CD4-positive, alpha-beta memory T cell (primary cell): ENCODE measurements at places on chromosomes 1 and 21. TPM values are rescaled to one million over a fixed set of nuclear protein-coding genes. Genes with fewer than 3 reads are reported as not detected.

DNA sequence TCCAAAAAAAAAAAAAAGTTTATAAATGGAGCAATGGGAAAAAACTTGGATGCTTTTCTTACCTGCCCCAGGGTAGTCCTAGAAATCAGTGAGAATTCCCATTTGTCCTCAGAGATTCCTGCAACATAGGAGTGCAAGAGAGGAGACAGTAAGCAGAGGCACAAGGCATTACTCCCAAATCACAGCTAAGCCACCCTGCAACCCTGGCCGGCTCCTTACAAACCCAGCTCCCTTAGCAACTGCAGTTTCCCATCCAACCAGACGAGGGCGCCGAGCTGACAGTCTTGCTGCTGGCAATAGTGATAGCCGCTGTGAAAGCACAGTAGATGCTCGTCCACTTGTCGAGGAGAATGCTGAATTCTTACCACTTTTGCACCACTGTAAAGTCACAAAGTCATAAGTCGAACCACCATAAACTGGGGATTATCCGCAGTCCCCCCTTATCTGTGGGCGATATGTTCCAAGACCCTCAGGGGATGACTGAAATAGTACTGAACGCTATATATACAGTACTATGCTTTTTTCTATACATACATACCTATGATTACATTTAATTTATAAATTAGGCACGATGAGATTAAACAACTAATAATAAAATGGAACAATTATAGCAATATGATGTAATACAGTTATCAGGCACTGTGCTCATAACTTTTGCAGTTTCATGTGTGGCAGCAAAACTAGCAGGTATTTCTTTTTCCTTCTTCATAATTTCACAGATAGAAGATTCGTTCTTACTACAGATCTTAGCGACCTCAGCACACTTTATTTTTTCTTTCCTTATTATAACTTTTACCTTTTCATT, 6.0 kb upstream of the PITHD1 start:
- no peak overlapping the region for H3K27ac ChIP-seq
- H3K36me3 ChIP-seq: no peaks in the 10 kb centered on the region
- peaks cover 6% of the 10 kb centered on the region for H3K4me1 ChIP-seq
- H3K4me3 ChIP-seq: no peak overlapping the region
- peak; percentile 77 for DNase-seq

DNA sequence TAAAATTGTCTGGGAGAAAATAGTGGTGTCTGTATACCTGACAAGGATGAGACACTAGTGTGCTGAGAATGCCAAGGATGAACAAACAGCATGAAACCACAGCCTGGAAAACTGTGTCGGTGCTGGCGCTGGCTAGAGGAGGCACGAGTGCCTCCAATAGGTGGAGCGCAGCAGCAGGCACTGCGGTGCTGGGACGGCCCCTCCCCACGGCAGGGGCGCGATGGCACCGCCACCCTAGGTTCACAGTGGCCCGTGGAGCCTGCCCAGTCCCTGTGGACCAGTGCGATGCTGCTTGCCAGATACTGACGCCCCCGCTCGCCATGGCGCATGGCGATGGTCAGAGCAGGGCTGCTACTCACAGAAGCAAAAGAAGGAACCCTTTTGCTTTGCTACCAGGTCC, 6.8 kb downstream of the CFAP410 start:
- H3K36me3 ChIP-seq: peaks cover 5% of the 10 kb centered on the region
- DNase-seq: no peak
- H3K27ac ChIP-seq: no peak overlapping the region
- no peaks in the 10 kb centered on the region for H3K27me3 ChIP-seq
- H3K4me3 ChIP-seq: no peak overlapping the region
- no peaks in the 10 kb centered on the region for H3K4me1 ChIP-seq

DNA sequence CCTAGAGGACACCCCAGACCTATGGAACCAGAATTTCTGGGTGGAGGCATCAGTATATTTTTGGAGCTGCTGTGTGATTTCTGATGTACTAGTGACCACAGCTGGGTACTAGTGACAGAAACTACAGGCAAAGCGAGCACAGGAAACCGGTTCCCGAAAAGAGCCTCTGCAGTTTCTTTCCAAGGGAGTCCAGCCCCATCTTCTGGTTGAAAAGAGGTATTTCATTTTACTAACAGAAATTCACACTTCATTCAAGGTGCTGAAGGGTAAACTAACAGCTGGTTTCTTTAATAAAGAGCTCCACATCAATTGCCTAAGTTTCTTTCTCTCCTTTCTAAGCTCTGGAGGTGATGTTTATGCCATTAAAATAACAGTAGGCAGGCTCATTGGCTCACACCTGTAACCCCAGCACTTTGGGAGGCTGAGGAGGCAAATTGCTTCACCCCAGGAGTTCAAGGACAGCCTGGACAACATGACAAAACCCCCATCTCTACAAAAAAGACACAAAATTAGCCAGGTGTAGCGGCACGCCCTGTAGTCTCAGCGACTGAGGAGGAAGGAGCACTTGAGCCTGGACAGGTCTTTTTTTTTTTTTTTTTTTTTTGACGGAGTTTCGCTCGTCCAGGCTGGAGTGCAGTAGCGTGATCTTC, 22.0 kb downstream of the THAP3 start:
- H3K4me3 ChIP-seq: no peak overlapping the region
- H3K4me1 ChIP-seq: peaks cover 6% of the 10 kb centered on the region
- peaks cover 16% of the 10 kb centered on the region for H3K36me3 ChIP-seq
- DNase-seq: peak; percentile 59

GRCh38 chr1:155017946-155018316, 15.3 kb downstream of the ZBTB7B start:
- peak overlapping the region; percentile 86 for H3K27ac ChIP-seq
- peaks cover 8% of the 10 kb centered on the region for H3K36me3 ChIP-seq
- H3K4me1 ChIP-seq: peaks cover 57% of the 10 kb centered on the region
- no peaks in the 10 kb centered on the region for H3K27me3 ChIP-seq

DNA sequence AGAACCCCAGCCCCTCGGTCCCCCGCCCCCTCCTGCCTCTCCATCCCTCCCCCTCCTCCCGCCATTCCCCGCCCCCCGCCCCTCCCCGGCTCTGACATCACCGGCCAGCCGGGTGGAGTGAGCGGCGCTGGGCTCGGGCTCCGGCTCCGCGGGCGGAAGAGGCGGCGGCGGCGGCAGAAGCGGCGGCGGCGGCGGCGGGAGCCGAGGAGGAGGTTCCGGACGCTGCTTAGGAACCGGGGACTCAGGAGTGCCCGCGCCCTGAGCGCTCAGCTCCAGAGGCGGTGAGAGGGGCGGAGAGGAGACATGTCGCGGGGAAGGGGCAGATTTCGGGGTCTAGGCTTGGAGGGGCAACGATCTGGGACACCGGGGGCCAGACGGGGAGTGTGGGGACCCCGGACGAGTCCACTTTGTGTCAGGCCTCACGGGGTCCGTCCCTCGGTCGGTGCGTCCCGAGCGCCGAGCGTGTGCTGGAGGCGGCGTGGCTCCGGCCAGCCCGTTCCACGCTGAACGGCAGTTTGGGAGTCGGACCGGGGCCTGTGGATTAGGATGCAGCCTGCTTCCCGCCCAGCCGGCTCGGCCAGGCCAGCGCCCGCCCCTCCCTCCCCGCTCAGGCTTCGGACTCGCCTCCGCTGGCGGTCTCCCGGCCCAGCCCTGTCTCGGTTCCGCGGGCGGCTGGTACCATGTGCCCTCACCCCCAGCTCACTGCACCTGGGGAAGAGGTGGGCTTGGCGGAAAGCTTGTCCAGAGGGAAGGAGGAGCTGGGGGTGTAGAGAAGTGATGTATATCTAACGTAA, at the start of gene PEA15:
PEA15 (plus strand) TSS at position 143 of the 794 bp plus-strand sequence. CDS start 6,161 bp downstream, outside the sequence.
- peak; percentile 62 for DNase-seq
- H3K27ac ChIP-seq: peak within 1 kb of the TSS; percentile 77
- no peaks in the 10 kb centered on the region for H3K36me3 ChIP-seq
- peak within 1 kb of the TSS; percentile 31 for H3K4me3 ChIP-seq
- peaks cover 30% of the 10 kb centered on the region for H3K4me1 ChIP-seq

DNA sequence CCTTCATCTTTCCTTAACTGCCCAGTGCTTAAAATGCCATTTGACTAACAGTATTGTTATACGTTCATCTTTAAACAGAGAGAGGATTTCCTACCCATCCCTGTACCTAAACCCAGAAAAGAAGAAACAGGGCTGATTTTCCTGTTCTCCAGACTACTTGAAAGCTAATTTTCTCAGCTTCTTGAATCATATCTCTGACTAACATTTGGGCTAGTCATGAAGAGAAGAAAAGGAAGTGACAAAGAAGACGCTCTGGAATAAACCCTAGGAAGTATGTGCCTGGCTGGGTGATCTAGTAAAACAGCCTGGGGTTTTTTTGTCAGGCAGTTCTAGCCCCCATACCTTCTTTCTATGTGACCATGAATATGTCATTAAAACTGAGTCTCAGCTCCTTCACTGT, 44.8 kb upstream of the SGIP1 start:
- DNase-seq: no peak
- H3K36me3 ChIP-seq: no peaks in the 10 kb centered on the region
- H3K27ac ChIP-seq: no peak overlapping the region
- H3K4me1 ChIP-seq: no peaks in the 10 kb centered on the region
- H3K27me3 ChIP-seq: no peaks in the 10 kb centered on the region

- no peak for DNase-seq
- no peak overlapping the region for H3K4me3 ChIP-seq
- no peak overlapping the region for H3K27ac ChIP-seq
- no peaks in the 10 kb centered on the region for H3K36me3 ChIP-seq
Measured at GRCh38 chr21:29144736-29145353, 14.4 kb downstream of the MAP3K7CL start.

- DNase-seq: no peak
- H3K27ac ChIP-seq: no peak overlapping the region
- H3K4me3 ChIP-seq: no peak overlapping the region
- H3K27me3 ChIP-seq: no peaks in the 10 kb centered on the region
Measured at GRCh38 chr1:232040260-232040659, 413.7 kb downstream of the DISC1 start.

DNA sequence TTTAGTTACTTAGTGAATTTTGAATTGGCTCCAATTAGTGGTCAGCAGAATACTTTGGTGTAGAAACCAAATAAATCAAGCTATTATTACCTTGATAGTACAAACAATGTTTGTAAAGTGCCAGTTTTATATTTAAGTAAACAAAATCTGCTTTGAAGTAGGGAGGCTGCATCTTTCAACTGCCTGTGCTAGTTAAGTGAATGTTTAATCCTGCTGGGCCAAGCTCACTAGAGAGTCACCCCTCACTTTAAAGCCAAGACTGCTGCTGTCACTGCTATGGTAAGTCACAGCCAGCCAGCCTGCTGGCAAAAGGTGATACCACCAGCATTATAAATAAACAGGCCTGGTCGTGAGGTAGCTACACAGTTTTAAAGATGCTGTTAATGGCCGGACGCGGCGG, 10.3 kb upstream of the CFAP126 start:
- H3K36me3 ChIP-seq: no peaks in the 10 kb centered on the region
- H3K4me1 ChIP-seq: no peaks in the 10 kb centered on the region
- DNase-seq: no peak
- no peak overlapping the region for H3K27ac ChIP-seq
- H3K27me3 ChIP-seq: no peaks in the 10 kb centered on the region

DNA sequence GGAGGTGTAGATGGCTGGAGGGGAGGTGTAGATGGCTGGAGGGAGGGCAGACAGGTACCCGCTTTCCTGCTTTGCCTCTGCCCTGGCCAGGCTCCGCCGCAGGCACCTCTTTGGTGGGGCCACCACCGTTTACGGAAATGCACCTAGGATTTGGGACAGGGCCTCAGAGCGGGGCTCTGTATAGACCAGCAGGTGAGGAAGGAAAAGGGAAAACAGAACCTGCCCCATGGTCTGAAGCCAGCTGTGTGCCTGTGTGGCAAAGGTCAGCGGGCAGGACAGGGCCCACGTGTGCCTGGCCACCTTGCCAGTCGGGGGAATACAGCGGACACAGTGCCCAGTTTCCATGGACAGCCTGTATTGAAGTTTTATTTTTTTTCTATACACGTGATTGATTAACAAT, 12.1 kb upstream of the PTTG1IP start:
- H3K36me3 ChIP-seq: peaks cover 47% of the 10 kb centered on the region
- no peaks in the 10 kb centered on the region for H3K27me3 ChIP-seq
- H3K4me3 ChIP-seq: no peak overlapping the region
- no peak overlapping the region for H3K27ac ChIP-seq
- DNase-seq: no peak

DNA sequence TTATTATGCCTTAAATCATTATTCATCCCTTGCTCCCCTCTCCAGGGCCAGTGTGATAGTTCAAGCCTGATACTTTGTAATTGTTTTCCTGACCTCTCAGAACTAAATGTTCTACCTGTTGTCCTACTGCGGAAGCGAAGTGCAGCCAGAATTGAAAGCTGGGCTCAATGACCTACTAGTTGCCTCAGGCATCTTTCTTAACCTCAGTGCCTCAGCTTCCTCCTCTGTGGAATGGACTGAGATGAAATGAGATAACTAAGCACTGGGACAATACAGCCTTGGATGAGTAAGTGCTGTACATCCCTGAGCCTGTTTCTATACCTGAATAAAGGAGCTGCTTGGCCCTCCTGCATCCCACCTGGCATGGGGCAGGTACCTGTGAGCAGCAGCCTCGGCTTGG, 26.4 kb downstream of the COL16A1 start:
- peaks cover 2% of the 10 kb centered on the region for H3K27me3 ChIP-seq
- H3K4me1 ChIP-seq: no peaks in the 10 kb centered on the region
- DNase-seq: no peak
- H3K4me3 ChIP-seq: no peak overlapping the region
- no peaks in the 10 kb centered on the region for H3K36me3 ChIP-seq

DNA sequence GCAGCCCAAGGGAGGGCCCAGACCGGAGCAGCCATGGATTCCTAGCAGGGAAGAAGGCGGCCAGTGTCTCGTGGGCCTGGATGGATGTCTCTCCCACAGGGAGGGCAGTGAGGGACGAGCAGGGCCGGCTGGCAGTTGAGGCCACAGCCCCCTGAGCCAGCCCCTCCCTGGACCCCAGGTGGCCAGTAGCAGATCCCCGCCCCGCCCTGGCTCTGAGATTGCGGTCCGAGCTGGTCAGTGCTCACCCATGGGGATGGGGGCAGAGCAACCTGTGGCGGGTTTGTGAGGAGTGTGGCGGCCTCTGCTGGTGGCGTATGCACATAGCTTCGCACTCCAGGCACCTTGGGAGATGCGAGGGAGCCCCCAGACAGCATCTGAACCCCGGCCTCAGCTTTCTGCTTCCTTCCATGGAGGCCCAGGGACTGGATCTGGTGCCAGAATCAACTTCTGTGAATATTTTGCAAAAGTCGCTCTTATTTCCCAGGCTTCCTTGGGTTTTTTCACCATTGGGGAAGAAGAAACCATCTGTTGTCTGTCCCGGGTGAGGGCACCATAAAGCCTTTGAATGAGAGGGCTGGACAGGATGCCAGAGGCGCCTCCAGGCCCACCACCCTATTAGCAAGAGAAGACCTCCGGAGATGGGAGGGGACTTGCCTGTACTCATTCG, 8.4 kb upstream of the KCNN3 start:
- peak; percentile 59 for DNase-seq
- no peaks in the 10 kb centered on the region for H3K4me1 ChIP-seq
- no peaks in the 10 kb centered on the region for H3K36me3 ChIP-seq
- no peak overlapping the region for H3K4me3 ChIP-seq
- H3K27ac ChIP-seq: no peak overlapping the region
- H3K27me3 ChIP-seq: no peaks in the 10 kb centered on the region

The FGR gene
- 2.7 TPM for total RNA-seq

The C1orf185 gene
- total RNA-seq: not detected

The SLAMF6 gene
- total RNA-seq: 59.1 TPM

The FCER1G gene
- 10.5 TPM for total RNA-seq

The FAM3B gene
- total RNA-seq: not detected

The SMCP gene
- total RNA-seq: not detected
